Fibroblast of mammary gland (primary cell): ENCODE measurements at places on chromosomes 12 and 14.

DNA sequence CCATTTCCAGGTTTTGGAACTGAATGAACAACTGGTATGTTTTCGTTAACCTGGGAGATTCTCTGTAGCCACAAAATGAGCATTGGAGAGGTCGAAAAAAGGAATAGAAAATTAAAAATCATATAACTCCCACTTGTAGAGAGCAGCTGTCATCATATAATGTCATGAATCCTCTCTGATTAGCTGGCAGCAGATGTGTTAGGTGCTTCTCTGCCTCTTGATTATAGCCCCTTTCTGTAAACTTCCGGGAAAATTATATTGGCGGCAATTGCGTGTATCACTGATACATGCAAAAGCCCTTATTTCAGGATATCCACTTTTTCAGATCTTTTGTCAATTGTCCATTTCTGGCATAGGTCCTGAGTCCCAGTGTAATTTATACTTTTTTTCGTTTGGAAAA is 31.7 kb downstream of the FGD4 start:
- no peak for DNase-seq

GRCh38 chr14:53515276-53515675 is 362.2 kb upstream of the DDHD1 start:
- DNase-seq = no peak

- DNase-seq = no peak
Observed at GRCh38 chr14:72070458-72070857, 138.2 kb downstream of the RGS6 start.

- DNase-seq = no peak
Observed at GRCh38 chr14:106691601-106692291, 1165.4 kb downstream of the TMEM121 start.

DNA sequence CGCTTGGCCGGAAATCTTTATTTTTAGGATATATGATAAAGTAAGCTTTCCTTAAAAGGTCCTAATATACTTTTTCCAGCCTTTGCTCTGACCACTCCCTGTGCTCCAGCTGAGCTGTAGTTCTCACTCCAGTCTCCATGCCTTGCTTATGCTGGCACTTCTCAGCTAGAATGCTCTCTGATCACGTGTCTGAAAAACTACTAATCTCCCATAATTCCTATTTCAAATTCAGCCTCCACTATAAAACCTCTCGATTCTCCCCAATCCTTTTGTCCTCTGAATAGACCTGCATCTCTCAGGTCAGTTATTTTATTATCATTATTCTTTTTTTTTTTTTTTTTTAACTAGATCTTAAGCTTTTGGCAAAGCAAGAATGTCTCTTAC is 3.7 kb downstream of the BIN2 start:
- no peak for DNase-seq

DNA sequence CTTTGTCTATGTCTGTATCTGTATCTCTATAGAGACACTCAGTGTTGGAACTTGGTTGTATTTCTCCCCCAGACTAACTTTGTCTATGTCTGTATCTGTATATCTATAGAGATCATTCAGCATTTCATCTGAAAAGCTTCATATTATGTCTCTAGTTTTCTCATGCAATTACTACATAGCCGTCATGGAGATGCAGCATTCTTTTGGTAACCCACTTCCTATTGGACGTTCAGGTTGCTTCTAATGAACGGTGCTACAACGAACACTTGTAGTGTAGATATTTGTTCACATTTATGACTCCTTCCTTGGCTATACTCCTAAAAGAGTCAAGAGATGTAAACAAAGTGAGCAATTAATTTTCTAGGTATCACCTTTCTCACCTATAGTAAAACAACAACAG is 81.5 kb upstream of the KCNA1 start:
- no peak for DNase-seq

DNA sequence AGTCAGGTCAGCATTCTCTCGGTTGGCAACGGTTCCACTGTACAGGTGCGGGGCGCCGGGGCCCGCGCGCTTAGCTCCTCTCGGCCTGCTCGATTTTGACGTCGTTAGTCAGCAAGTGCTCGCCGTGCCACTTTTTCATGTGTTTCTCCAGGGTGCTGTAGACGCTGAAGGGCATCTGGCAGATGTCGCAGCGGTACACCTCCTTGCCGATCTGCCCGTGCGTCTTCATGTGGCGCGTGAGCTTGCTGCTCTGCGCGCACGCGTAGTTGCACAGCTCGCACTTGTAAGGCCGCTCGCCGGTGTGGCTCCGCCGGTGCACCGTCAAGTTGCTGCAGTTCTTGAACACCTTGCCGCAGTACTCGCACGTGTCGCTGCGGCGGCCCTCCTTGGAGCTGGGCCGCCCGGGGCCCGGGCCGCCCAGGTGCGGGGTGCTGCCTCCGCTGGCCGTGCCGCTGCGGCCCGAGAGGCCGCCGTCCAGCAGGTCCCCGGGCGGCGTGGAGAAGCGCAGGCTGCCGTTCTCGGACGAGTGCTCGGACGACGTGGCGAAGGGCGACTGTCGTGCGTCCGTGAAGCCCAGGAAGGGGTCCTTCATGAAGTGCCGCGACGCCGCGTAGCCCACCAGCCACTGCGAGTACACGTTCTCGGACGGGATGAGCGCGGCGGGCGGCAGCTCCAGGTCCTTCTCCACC is 97.8 kb downstream of the BCL11B start:
- no peak for DNase-seq

- DNase-seq = peak; percentile 81
Observed at GRCh38 chr14:75132382-75133086, 5.7 kb upstream of the NEK9 start.

DNA sequence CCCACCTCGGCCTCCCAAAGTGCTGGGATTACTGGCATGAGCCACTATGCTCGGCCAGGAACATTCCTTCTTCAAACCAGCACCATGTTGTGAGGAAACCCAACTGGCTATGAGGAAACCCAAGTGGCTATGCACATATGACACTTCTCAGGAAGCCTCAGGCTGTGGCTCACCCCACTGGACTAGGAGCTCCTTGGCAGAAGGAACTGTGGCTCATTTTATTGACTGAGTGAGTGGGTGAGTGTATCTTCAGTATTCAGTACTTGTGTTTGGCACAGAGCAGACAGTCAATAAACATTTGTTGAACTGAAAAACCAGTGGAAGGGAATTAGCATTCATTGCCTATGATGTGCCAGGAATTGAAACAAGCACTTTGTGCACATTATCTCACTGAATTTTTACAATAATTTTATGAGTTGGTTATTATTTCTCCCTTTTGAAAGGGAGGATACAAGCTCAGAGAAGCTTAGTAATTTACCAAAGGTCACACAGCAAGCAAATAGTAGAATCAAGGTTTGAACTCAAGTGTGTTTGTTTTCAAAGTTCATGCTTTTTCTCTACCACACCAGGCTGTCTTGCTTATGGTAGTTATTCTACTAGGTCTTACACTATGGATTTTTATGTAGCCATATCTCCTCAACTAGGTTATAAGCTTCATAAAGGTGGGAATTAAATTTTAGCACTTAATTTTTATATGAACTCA is 121.6 kb downstream of the VEZT start:
- peak; percentile 37 for DNase-seq

GRCh38 chr14:76090616-76091391 is 60.9 kb upstream of the GPATCH2L start:
- DNase-seq = peak; percentile 37

GRCh38 chr12:65946419-65946818 is 122.1 kb downstream of the HMGA2 start:
- DNase-seq = no peak

DNA sequence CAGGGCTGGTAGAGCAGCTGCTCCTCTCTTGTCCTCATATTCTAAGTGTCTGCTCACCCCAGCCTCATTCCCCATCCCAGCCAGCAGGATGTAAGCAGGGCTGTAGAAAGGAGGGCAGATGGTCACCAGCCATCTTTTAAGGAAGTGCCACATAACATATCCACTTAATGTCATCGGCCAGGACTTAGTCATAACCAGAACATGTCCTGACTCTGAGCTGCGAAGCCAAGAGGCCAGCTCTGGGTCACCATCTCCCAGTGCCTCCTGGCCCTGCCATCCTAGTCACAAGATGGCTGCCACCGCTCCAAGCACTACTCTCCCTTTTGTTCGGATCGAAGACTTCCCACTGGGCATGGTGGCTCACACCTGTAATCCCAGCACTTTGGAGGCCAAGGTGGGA is 123.9 kb downstream of the PLXNC1 start:
- no peak for DNase-seq

DNA sequence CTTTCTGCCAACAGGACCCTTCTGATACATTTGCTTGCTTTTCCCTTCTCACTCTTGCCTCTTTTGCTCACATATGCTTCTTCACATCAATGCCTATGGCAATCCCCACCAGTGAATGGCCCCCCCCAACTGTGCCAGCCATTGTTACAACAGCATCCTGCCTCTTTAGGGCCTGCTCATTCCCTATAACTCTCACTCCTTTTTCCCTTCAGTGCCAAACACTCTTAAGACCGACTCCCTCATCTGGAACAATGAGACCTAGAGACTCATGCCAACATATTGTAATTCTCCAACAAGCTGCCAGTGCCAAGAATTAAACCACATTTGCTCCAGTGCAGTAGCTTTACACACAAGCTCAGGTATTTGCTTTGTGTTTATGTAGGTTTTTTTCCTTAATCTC is 189.0 kb downstream of the SOX5 start:
- no peak for DNase-seq

- DNase-seq = no peak
Observed at GRCh38 chr14:32090686-32091085, 13.6 kb downstream of the ARHGAP5 start.

- peak; percentile 66 for DNase-seq
Observed at GRCh38 chr14:92717571-92718042, 30.8 kb downstream of the LGMN start.

- peak; percentile 100 for DNase-seq
Observed at GRCh38 chr14:34496679-34497513, 34.9 kb upstream of the SPTSSA start.

- DNase-seq = peak; percentile 78
Observed at GRCh38 chr14:50064993-50065392, 51.4 kb downstream of the VCPKMT start.

GRCh38 chr14:20409226-20409625 is 4.1 kb downstream of the TEP1 start:
- DNase-seq = peak; percentile 54

- DNase-seq = no peak
Observed at GRCh38 chr14:34250959-34251358, 211.1 kb downstream of the SPTSSA start.

DNA sequence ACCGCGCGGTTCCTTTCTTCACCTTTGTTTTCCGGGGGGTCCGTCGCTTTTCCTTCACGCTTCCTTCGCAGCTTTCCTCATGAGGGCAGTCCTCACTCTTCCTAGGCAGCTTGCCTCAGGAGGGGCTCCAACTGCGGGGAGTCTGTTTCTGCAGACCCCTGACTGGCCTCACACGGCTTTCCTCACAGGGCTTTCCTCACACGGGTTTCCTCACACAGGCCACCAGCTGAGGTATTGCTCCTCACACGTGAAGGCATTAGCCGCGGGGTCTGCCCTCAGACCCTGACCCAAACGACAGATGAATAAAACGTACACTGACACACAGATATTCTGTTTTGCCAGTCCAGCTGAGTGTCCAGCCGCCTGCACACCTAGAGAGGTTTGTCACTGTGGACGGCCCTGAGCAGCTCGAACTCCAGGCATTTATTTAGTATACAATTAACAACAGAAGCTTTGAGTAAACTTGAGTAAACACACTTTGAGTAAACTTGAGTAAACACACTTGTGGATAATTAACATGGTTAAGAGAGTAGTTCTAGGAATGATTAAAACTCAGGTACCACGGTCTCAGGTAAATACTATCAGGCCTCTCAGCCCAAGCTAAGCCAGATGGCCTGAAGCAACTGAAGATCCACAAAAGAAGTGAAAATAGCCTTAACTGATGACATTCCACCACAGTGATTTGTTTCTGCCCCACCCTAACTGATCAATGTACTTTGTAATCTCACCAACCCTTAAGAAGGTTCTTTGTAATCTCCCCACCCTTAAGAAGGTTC is 16.1 kb upstream of the LYZ start:
- no peak for DNase-seq

GRCh38 chr12:112167718-112168525 is 42.6 kb downstream of the TRAFD1 start:
- DNase-seq = no peak

GRCh38 chr12:89890161-89890560 is 181.5 kb upstream of the ATP2B1 start:
- no peak for DNase-seq

GRCh38 chr14:55556929-55557623 is 22.9 kb upstream of the KTN1 start:
- peak; percentile 72 for DNase-seq

- DNase-seq = no peak
Observed at GRCh38 chr14:54109521-54110120, 153.0 kb upstream of the BMP4 start.

DNA sequence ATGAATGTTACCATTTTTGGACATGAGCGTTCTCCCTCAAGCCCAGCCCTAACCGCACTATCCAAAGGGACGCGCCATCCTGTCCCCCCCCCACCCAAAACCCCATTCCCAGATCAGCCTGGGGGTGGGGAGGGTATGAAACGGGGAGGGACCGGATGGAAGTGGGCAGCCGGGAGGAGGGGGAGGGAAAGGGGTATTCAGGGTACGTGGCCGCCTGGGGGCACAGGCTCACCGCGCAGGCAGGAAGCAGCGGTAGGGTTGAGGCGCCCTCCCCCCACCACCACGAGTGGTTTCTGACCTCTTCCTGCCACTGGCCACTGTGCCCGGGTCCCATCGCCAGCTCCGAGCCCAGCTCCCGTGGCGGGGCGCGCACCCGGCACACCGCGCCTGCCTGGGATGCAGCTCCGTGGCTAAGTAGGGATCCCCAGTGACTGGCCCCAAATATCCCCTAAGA is 1.4 kb downstream of the ACTN1 start:
- DNase-seq = peak; percentile 88

DNA sequence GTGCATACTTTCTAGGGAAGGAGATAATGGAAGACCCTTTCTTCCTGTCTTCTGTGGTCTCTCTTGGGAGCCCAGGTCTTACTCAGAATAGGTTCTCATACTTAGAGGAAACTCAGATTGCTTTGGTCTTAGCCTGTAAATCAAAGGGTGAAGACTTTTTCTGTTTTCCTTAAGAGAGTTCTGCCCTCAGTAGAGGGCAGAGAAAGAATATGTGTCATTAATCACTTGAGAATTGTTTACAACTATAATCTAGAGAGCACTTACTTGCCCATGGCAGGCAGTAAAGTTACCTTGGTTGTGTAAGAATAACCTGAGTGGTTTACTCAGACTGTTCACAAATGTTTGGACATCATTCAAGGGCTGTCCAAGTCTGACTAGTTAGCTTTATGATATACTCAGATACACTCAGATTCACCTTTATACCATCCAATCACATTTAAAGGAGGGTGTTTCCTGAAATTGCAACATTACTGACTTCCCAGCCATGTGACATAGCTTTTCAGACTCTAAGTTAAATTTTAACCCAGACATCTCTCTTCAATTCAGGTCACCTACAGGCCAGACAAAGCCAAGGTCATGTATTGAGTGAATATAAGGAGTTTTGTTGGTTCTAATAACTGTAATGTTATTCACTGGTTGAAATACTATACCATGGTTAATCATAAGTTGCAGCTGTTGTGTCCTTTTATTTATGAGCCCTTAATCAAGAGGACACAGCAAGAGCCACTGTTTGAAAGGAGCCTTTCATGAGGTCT is 372.2 kb downstream of the RAD51B start:
- DNase-seq = peak; percentile 45

GRCh38 chr14:51520087-51520486 is 131.6 kb upstream of the FRMD6 start:
- DNase-seq = peak; percentile 56

- no peak for DNase-seq
Observed at GRCh38 chr14:64026600-64026999, 173.8 kb downstream of the SYNE2 start.

- peak; percentile 85 for DNase-seq
Observed at GRCh38 chr12:115010324-115010995, 326.5 kb upstream of the TBX3 start.
